ENCODE measurements at places on chromosomes 7 and 10.

- DNase-seq, result no peak
Measured at GRCh38 chr7:18518555-18518954, 23.0 kb downstream of the HDAC9 start.

DNA sequence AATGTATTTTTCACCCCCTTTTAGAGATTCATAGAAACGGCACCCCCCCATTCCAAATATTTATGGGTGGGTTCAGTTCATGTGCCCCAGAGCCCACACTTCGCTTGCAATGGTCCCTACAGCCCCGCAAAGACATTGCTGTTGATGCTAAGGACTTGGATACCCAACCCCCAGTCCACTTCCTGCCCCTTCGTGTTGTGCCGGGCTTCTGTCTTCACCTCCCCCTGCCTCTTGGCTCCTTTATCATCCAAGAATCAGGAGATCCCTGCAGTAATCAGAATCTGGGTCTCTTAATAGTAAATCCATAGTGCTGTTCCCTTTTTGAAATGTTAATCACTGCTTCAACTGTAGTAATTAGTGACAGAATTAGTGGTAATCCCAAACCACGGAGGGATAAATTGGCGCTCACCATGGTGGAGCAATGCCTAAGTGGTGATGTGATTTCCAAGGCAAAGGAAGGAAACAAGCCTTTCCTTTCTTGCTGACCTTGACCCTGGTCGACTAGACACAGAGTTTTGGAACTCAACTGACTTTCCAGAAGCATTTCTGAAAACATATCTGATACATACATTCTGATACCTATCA, 67.7 kb downstream of the HK1 start:
- no peak for DNase-seq

DNA sequence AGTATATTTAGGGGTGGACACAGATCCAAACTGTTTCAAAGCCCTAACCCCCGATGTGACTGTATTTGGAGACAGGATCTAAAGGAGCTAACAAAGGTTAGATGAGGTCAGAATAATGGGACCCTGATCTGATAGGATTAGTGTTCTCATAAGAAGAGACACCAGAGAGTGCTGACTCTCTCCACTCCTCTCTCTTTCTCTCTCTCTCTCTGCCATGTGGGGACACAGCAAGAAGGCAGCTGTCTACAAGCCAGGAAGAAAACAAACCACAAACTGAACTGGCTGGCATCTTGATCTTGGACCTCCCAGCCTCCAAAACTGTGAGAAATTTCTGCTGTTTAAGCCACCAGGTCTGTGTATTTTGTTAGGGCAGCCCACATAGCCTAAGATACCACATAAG, 84.7 kb upstream of the KDM7A start:
- no peak for DNase-seq

DNA sequence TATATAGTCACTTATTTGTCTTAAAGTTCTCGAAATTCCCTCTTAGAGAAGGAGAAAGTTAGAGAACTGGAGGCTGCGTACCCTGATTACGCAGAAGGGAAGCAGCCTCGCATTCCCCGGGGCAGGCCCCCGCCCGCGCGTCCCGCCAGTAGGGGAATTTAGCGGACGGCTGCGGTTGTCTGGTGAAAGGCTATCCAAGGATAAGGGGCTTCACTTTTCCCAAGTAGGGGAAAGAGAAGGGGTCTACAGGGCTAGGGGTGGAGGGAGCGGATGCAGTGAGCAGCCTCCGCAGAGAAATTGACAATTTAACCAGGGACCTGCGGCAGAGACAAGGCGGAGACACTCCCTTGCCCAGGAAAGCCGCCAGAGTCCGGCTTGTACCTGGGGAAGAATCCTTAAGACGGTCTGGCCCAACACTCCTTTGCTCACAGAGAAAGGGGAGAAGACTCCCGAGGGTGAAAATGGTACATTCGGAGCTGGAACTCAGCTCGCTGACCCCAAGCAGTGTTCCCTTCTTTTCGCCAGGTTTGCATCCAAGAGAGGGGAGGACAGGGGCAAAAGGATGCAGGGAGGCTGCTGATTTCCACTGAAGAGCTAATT, 994 bp upstream of the MAGI2 start:
- no peak for DNase-seq

- no peak for DNase-seq
Measured at GRCh38 chr7:134315679-134316538, 821 bp downstream of the SLC35B4 start.

DNA sequence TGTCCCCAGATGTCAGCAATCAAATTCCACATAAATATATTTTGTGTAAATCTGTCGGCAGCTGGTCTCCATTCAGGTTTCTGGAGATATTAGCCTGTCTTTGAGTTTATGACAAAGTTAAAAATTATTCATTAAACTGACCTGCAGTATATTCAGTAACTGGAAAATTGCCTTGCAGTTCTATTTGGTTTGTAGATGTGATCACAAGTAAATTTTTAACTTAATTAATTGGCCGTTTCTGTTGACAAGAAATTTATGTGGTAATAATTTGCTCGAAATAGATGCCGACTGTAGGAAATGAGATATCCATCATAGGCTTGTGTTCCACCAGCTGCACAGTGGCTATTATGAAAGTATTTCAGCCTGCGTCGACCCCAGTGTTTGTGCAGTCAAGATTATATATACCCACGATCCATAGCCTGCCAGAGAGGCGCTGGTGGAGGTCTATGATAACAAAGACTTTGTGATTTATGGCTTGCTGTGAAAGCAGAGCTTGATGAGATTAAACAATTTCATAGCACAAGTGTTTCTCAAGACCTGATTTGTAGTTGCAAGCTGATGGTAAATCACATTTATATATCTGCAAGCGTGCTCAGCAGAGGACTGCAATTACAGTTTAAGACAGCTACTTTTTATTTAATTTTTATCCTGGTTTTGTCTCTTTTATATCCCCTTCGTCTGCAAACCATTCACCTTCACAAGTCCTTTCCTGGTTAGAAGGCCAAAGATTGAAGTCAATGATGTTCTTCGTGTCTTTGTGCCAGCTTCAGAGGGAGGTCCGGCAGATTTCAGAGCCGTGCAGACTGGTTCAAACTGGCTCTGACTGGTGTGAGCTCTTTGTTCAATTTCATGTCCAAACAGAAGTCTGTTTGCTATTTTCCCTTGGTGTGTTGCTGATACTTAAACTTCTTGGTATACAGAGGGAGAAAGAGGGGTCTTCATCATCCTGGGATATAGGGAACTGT, 850.9 kb downstream of the LRMDA start:
- no peak for DNase-seq

- DNase-seq, result no peak
Measured at GRCh38 chr10:113412161-113412560, 140.7 kb upstream of the HABP2 start.

GRCh38 chr10:113137941-113138685, 188.1 kb downstream of the TCF7L2 start:
- DNase-seq, result no peak

GRCh38 chr7:155722118-155722517, 77.7 kb downstream of the RBM33 start:
- DNase-seq, result no peak

DNA sequence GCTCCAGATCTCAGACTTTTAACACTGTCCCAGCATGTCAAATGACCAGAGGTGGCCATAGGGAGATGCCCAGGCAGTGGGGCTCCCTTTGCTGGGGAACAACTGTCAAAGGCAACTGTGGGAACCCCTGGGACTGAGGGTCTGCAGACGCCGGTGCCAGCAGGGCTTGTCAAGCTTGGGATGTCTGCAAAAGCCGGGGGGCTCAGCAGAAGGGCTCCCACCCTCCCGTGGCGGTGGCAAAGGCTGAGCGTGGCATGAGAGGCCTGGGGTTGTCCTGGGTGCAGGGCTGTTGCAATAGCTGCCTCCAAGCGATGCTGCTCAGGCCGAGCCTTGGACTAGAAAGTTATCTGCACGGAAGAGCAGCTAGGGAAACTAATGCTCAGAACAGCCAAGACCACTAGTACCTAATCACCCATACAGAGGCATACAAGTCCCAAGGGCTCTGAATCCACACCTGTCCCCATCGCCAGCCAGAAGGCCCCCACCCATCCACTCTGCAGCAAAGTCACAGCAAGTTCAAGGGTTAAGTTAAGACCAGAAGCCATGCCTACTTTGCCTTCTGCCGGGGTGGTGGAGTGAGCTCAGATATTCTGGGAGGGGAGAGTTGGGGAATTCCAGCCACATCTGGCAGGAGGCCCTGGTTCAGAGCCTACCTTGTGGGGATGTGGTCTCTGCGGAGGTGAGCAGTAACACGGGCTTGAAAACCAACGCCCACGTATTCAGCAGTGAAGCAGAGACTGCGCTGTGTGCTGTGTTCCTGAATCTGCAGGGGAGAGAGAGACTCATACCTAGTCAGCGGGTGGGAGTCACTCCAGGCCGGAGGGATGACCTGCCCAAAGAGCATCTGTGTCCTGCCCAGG, 4.6 kb downstream of the SH2B2 start:
- no peak for DNase-seq

GRCh38 chr7:116317907-116318306, 107.6 kb downstream of the TES start:
- DNase-seq, result no peak

DNA sequence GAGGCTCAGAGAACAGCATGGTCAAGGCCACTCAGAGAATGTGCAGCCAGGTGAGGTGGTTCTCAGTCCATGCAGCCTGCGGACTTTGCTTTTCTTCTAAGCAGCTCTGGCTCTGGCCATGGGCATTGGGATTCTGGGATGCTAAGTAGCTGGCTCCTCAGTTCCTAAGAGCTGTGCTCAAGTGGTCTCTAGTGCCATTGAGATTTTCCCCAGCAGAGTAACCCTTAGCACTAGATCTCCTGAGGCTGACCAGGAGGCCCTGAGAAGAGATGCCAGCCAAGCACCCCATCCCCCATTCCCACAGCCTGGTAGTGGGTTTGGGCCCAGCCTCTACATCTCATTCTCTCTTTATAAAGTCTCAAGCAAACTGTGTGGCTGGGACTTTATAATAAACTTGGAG, 77.1 kb downstream of the KCNMA1 start:
- DNase-seq, result no peak

DNA sequence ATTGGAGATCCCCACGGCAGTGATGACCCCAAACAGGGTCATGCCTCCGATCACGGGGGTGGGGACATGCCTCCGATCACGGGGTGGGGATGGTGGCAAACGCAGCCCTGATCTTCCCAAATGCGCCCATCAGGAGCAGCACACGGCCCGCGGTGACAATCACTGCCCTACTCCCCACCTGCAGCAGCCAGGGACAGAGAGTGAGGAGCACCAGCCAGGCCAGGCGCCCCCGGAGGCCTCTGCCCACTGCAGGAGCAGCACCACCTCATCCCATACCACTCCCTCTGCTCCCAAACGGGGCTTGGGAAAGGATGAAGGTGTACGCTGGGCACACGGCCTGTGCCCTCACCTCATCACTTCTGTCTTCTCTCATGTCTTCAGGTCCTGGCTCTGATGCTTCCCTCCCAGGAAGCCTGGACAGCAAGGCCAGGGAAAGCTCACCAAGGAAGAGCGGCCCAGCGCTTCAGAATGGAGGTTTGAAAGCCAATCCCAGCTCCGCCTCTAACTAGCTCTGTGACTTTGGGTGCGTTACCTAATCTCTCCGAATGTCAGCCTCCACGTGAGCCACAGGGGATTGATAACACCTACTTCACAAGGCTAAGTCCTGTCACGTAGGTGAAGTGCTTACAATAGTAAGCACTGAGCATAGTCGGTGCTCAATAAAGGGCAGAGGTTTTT, 37.1 kb downstream of the STRA8 start:
- DNase-seq, result no peak

- no peak for DNase-seq
Measured at GRCh38 chr7:100486111-100486636, 2.4 kb downstream of the NYAP1 start.

DNA sequence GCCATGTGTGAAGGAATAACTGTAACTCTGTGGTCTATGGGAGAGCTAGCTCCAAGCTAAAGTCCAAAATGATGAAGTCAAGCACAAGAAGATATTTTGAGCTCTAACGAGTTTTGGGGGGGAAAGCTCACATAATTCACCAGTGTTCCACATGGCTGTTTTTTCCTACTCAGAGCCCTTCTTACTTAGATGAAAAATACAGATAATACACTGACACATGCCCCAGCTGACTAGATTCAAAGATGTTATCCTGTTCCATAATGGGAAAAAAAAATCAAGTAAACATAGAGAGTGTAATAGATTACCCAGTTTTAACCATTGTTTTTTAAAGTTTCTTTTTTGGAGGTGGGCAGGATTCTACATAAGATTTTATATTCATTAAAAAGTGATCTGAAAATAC, 86.6 kb downstream of the PRLHR start:
- DNase-seq, result no peak

GRCh38 chr7:41834805-41835694, 132.2 kb upstream of the INHBA start:
- DNase-seq, result no peak

GRCh38 chr10:129767751-129768150, 196.3 kb downstream of the EBF3 start:
- no peak for DNase-seq

GRCh38 chr10:75304741-75305390, 69.1 kb upstream of the COMTD1 start:
- no peak for DNase-seq

- no peak for DNase-seq
Measured at GRCh38 chr7:148147438-148147837, 443.1 kb upstream of the C7orf33 start.

- peak; percentile 40 for DNase-seq
Measured at GRCh38 chr7:71868797-71869196, 543.3 kb downstream of the CALN1 start.

DNA sequence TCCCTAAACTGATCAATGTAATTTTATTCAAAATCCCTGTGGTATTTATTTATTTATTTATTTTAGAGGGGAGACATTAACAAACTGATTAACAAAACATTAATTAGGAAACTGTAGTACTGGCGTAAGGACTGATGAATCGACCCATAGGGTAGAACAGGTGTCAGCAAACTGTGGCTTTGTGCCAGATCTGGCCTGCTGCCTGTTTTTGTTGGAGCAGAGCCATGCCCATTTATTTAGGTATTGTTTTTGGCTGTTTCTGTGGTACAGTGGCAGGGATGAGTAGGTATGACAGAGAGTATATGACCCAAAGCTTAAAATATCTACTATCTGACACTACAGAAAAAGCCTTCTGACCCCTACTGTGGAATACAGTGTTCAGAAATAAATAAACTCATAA, 332.5 kb upstream of the ETV1 start:
- no peak for DNase-seq

DNA sequence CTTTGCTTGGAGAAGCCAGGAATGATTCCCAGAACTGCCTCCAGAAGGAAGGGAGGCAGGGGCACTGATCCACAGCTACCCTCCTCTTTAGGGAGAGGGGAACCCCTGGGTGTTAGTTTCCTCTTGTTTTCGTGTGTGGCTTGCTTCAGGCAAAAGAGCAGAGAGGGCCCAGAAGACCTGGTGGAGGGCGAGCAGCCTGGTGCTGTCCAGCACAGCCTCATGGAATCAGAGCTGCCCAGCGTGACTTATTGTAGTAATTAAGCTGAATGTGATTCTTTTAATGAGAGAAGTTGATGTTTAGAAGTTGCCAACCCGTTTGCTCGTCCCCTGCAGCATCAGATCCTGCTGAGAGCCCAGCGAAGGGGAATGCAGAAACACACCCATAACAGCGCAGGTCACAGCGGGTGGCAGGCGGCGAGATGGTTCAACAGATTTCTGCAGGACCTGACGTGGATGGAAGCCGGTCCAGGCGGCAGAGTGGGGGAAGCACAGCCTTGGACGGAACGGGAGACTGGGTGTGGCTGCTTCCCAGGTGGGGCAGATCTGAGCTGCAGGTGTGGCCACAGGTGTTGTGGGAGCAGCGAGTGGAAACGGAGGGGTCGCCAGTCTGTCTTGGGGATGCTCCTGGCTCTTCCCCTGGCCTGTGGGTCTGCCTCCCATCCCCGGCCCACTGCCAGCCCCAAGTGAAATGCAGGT, 53.7 kb upstream of the SHH start:
- no peak for DNase-seq
